Endodermal cell (in vitro differentiated cells): ENCODE measurements at places on chromosomes 7 and 10. TPM values are rescaled to one million over a fixed set of nuclear protein-coding genes. Genes with fewer than 3 reads are reported as not detected.

GRCh38 chr10:110747609-110748464, 103.7 kb downstream of the RBM20 start:
- H3K36me3 ChIP-seq: no peaks in the 10 kb centered on the region
- no peak overlapping the region for H3K4me3 ChIP-seq
- H3K27ac ChIP-seq: no peak overlapping the region
- no peak for DNase-seq

DNA sequence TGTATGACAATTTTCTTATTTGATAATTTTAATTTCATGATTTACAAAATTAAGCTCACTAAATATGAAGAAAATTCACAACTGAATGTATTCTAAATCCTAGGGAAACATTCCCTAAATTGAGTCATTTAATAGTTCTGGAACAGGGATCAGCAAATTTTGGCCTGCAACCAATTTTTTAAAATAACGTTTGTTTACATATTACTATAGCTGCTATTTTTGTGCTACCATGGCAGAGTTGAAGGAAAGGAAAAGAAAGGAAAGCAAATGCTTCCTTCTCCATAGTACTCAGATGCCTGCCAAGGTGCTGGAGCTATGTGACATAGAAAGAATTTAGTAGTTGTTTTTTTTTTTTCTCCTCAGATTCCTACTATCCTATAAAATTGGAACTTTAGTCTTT, 1307.7 kb upstream of the LRRTM3 start:
- H3K4me1 ChIP-seq: no peaks in the 10 kb centered on the region
- H3K27ac ChIP-seq: no peak overlapping the region
- no peaks in the 10 kb centered on the region for H3K27me3 ChIP-seq
- no peaks in the 10 kb centered on the region for H3K36me3 ChIP-seq

DNA sequence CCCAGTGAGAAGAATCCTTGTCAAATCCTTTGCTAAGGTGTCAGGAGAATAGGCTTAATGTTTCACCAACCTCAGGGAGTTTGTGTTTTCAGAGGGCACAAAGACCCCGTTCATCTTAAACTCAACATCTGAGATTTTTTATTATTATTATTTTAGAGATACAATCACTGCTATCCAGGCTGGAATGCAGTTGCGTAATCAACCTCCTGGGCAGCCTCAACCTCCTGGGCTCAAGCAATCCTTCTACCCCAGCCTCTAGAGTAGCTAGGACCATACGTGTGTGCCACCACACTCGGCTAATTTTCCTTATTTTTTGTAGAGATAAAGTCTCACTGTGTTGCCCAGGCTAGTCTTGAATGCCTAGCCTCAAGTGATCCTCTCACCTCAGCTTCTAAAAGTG, 599.2 kb downstream of the KCNMA1 start:
- no peaks in the 10 kb centered on the region for H3K36me3 ChIP-seq
- H3K27me3 ChIP-seq: no peaks in the 10 kb centered on the region
- H3K27ac ChIP-seq: no peak overlapping the region
- no peak overlapping the region for H3K4me3 ChIP-seq
- no peak for DNase-seq

- no peaks in the 10 kb centered on the region for H3K27me3 ChIP-seq
- peak overlapping the region; percentile 8 for H3K27ac ChIP-seq
- peaks cover 22% of the 10 kb centered on the region for H3K4me1 ChIP-seq
- no peak overlapping the region for H3K4me3 ChIP-seq
Measured at GRCh38 chr10:28807760-28808613, 130.7 kb downstream of the BAMBI start.

GRCh38 chr7:87420173-87420572, 55.3 kb downstream of the ABCB4 start:
- H3K4me1 ChIP-seq: peaks cover 12% of the 10 kb centered on the region
- H3K27ac ChIP-seq: no peak overlapping the region
- H3K36me3 ChIP-seq: no peaks in the 10 kb centered on the region
- H3K4me3 ChIP-seq: no peak overlapping the region

GRCh38 chr7:131371411-131371810, 43.7 kb downstream of the MKLN1 start:
- H3K27ac ChIP-seq: no peak overlapping the region
- DNase-seq: no peak
- no peaks in the 10 kb centered on the region for H3K27me3 ChIP-seq
- peak overlapping the region; percentile 55 for H3K4me3 ChIP-seq

DNA sequence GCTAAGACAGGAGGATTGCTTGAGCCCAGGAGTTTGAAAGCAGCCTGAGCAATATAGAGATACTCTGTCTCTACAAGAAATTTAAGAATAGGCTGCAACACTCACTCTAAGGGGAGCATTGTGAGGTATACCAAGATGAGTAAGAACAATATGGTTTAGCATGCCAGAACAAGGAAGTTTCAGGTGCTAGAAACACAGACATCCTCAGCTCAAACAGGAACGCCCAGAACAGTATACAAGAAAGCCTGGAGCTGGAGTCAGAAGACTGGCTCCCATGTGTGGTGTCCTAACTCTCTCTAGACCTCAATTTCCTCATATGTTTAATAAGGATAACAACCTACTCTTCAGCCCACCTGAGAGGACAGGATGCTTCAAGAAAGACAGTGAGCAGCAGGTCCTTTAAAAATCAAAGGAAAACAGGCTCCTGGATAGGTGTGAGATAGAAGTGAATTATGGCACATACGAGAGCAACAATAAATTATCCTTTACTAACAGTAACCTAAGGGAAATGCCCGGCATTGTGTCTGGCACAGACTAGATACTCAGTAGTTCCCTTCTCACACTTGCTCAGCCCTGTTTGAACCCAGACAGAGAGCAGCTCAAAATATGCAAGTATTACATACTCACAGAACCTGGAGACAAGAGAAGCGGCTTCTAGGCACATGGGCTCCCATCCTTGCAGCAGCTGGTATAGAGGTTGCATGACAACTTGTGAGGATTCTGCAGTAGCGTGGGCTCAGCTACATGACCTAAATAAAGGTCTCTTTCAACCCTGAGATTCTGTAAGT, 45.4 kb downstream of the KAT6B start:
- no peak overlapping the region for H3K4me3 ChIP-seq
- H3K4me1 ChIP-seq: peaks cover 3% of the 10 kb centered on the region
- no peak overlapping the region for H3K27ac ChIP-seq
- DNase-seq: no peak

GRCh38 chr7:105652359-105652993, 71.2 kb upstream of the EFCAB10 start:
- peak; percentile 97 for DNase-seq
- H3K36me3 ChIP-seq: no peaks in the 10 kb centered on the region
- H3K27ac ChIP-seq: no peak overlapping the region
- no peak overlapping the region for H3K4me3 ChIP-seq

DNA sequence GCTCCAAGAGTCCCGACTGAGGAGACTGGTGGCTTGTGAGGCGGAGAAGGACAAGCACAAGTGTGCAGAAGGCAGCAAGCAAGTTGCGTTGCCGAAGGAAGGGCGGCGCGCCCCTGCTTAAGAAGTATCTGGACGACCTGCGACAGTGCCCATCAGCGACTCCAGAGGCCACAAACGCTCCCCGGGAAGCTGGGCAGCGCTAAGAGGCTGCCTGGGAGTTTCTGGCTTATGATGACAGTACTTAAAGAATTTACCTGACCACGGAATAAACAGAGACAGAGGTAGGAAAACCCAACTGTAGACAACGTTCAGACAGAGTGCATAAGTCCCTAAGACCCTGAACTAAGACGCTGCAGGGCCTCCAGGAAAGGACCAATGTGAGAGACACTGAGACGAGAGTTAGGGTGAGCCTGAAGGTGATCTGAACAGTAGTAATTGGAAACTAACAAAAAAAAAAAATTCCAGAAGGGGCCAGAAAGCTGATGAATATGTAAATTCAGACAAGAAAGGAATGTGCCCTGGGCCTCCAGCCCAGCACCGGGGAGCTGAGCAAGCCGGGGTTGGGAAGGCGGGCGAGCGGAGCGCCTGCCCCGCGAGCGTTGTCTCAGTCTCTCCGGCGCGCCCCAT, 1.0 kb downstream of the OSBPL3 start:
- no peaks in the 10 kb centered on the region for H3K4me1 ChIP-seq
- no peak overlapping the region for H3K27ac ChIP-seq
- peak; percentile 75 for DNase-seq
- H3K27me3 ChIP-seq: peaks cover 42% of the 10 kb centered on the region

DNA sequence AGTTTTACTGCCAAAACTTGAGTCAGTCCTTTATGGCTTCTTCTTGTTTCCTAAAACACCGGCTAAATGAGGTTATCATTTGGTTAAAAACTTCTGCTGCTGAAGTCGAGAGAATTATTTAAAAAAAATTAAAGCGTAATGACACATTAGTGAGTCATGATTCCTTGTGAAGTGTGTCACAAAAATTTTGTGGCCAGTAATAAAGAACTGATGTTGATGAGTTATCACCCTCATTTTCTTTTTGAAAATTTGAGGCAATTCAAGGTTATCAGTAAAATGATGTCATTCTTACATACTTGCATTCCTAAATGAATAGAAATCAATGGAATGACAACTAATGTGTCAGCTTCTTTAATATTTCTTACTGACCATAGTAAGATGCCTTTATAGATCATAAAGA, 427.4 kb downstream of the SORCS3 start:
- H3K4me3 ChIP-seq: no peak overlapping the region
- no peak for DNase-seq
- no peaks in the 10 kb centered on the region for H3K36me3 ChIP-seq
- no peaks in the 10 kb centered on the region for H3K4me1 ChIP-seq
- H3K27ac ChIP-seq: no peak overlapping the region

DNA sequence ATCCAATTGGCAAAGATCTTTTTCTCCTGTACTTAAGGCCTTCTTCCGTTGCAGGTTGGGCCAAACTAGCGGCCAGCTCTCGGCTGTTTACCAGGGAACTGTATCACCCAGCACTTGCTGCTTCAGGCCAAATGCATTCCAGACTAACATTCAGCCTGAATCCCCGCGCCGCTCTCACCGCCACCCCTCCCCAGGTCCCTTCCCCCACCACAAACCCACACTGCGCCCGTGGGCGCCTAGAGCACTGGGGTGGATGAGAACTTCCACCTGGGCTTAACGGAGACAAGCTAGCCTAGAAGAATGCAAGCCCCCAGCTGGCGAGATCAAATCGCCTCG, 676 bp downstream of the TCAF1 start:
- peak; percentile 83 for DNase-seq
- peak overlapping the region; percentile 94 for H3K4me3 ChIP-seq
- peaks cover 5% of the 10 kb centered on the region for H3K4me1 ChIP-seq
- no peaks in the 10 kb centered on the region for H3K27me3 ChIP-seq
- H3K36me3 ChIP-seq: peaks cover 9% of the 10 kb centered on the region
- H3K27ac ChIP-seq: peak overlapping the region; percentile 95

DNA sequence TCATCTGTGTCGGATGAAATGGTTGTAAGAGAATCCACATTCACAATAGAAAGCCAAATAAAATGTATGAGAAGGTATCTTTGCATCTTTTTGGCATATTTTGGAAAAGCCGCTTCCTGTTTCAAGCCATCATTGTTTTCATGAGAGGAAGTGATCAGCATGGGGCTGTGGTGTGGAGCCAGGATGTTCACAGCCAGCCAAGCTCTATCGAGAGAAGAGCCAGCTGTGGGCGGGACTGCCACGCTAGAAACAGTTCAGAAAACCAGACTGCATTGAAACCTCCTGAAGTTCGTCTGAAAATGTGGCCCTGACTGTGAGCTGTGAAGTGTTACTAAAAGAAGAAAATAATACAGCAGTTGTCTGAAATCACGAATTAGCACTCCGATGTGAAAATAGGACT, 21.2 kb upstream of the NPS start:
- no peak overlapping the region for H3K4me3 ChIP-seq
- peaks cover 3% of the 10 kb centered on the region for H3K4me1 ChIP-seq
- no peak for DNase-seq
- no peaks in the 10 kb centered on the region for H3K27me3 ChIP-seq
- H3K27ac ChIP-seq: no peak overlapping the region
- no peaks in the 10 kb centered on the region for H3K36me3 ChIP-seq

Gene TMEM225B
- total RNA-seq: 2.3 to 3.3 TPM (median 3.2 TPM) in 3 replicates

- DNase-seq: no peak
- peaks cover 9% of the 10 kb centered on the region for H3K4me1 ChIP-seq
- no peak overlapping the region for H3K27ac ChIP-seq
- no peaks in the 10 kb centered on the region for H3K27me3 ChIP-seq
Measured at GRCh38 chr10:94005050-94005449, 11.3 kb downstream of the PLCE1 start.

DNA sequence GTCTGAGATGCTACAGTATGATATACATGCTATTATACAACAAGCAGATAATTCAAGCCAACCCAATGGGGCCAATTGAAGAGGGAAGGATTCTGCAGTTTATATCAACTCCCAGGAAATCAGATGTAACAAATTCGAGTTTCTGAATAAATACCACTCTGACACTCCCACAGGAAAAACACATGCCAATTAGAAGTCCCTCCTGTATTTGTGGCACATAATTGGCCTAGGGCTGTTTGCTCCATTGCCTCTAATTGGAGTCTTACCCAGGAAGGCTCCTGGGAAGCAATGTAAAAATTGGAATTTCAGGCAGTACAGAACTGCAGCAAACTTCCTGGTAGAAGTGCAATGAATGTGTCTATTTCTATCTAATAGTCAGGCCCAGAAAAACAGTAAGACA, 4.7 kb downstream of the PPA1 start:
- no peak overlapping the region for H3K27ac ChIP-seq
- no peak for DNase-seq
- peaks cover 42% of the 10 kb centered on the region for H3K36me3 ChIP-seq
- H3K4me3 ChIP-seq: no peak overlapping the region
- no peaks in the 10 kb centered on the region for H3K4me1 ChIP-seq

Gene SP8
- total RNA-seq: 3.1 to 4.3 TPM (median 3.3 TPM) in 3 replicates

DNA sequence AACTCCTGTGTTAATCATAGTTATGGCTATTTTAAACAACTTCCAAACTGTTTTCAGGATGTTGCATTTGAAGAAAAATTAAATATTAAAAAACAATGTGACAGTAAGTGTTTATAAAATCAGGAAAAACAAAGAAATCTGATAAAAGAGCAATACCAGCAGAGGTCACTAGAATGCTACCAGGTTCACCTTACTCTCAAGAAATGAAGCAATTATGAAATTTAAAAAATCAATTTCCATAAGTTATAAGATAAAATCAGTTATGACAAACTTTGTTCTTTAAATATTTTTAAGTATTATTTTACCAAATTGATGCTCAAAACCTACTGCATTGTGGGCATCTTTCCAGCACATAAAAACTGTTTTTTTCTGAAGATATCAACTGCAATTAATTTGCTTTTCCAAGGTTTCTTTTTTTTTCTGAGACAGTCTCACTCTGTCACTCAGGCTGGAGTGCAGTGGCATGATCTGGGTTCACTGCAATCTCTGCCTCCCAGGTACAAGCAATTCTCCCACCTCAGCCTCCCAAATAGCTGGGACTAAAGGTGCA, 50.7 kb upstream of the RHEB start:
- H3K4me1 ChIP-seq: no peaks in the 10 kb centered on the region
- H3K27ac ChIP-seq: no peak overlapping the region
- no peak overlapping the region for H3K4me3 ChIP-seq
- DNase-seq: no peak
- peaks cover 20% of the 10 kb centered on the region for H3K36me3 ChIP-seq

Gene FFAR4
- total RNA-seq: not detected in 2 replicates

GRCh38 chr10:88642963-88643362, 21.3 kb upstream of the LIPF start:
- no peak overlapping the region for H3K4me3 ChIP-seq
- H3K27me3 ChIP-seq: no peaks in the 10 kb centered on the region
- DNase-seq: no peak

Gene MCM10
- total RNA-seq: 13.1 to 54.0 TPM (median 44.8 TPM) in 3 replicates

GRCh38 chr10:100623521-100624230, 87.9 kb downstream of the HIF1AN start:
- peak; percentile 47 for DNase-seq
- H3K4me3 ChIP-seq: no peak overlapping the region
- H3K36me3 ChIP-seq: no peaks in the 10 kb centered on the region
- H3K27ac ChIP-seq: no peak overlapping the region
- H3K27me3 ChIP-seq: peaks cover 29% of the 10 kb centered on the region

Gene RPEL1
- not detected in 2 replicates for total RNA-seq

GRCh38 chr10:88312855-88313254, 270.3 kb downstream of the RNLS start:
- H3K27ac ChIP-seq: no peak overlapping the region
- H3K36me3 ChIP-seq: no peaks in the 10 kb centered on the region
- no peak for DNase-seq
- no peaks in the 10 kb centered on the region for H3K27me3 ChIP-seq
